ENCODE measurements at places on chromosomes 2 and 18.

DNA sequence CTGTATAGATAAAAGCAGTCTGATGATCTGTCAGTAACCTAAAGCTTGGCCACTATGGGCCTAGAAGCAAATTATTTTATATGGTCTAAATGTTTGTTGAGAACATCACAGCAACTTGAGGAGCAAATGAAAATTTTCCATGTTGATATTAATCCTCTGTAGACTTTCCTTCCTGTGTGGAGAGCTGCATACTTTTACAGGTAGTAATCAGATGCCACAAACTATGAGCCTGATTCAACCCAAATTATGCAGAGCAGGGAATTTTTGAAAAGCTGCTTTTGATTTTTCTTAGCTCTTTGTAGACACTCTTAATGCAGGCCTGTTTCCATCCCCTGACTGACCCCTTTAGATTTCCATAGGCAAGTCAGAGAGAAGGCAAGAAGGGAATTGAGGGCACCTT, 17.3 kb downstream of the PAX3 start:
- DNase-seq, result no peak

DNA sequence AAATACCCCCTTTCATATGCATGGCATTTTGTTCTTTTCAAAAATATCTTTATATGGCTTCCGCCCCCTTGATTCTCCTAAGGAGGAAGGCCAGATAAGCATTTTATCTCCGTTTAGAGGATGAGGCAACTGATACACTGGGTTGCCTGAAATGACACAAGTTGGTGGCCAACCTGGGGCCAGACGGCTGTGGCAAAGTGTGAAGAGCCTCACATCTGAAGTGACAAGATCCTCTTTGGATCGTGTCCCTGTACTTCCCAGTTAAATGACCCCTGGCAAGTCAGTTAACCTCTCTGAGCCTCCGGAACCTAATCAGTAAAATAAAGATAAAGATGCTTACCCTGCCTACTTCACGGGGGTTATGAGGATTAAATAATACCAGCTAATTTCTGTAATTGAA, 4.6 kb downstream of the SETBP1 start:
- DNase-seq, result no peak

- no peak for DNase-seq
These were observed 254.9 kb downstream of the NDUFA10 start for GRCh38 chr2:239770246-239770639.

DNA sequence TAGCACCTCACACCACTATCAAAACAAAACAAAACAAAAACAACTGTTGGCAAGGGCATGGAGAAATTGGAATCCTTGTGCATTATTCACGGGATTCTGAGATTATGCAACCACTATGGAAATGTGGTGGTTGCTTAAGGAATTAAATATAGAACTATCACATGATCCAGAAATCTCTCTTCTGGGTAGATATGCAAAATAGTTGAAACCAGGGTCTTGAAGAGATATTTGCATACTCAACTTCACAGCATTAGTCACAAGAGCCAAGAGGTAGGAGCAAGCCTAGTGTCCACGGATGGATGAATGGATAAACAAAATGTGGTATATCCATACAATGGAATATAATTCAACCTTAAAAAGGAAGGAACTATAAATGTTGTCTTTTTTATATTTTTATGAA, 7.0 kb downstream of the TMEM131 start:
- no peak for DNase-seq

DNA sequence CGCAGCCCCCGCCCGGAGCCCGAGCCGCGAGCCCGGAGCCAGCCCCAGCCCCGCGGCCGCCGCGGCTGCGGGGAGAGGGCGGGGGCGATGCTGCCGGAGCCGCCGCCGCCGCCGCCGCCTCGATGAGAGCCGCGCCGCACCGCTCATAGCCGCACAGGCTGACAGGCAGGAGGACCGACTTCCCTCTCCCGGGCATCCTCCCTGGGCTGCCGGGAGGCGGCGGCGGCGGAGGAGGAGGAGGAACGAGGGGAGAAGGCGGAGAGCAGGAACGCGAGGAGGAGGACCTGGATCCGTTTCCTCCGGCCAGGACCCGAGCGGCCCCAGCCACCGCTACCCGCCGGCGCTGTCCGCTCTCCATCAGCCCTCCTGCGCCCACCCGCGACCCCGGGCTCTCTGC, 370 bp downstream of the KLHL29 start:
- no peak for DNase-seq

DNA sequence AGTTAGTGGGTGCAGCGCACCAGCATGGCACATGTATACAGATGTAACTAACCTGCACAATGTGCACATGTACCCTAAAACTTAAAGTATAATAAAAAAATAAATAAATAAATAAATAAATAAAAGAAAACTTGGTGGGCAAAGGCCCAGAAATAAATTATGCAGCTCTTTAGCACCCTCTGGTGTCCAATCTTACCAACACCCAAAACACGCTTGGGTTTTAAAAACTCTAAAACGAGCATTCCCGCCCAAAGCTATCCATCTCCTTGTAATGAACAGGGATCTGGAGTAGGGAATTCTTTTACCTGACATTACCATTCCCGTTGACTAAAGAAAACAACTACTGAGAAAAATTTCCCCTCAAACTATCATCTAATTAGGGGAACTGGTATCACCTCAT, 2005.9 kb upstream of the CELF4 start:
- DNase-seq, result no peak

DNA sequence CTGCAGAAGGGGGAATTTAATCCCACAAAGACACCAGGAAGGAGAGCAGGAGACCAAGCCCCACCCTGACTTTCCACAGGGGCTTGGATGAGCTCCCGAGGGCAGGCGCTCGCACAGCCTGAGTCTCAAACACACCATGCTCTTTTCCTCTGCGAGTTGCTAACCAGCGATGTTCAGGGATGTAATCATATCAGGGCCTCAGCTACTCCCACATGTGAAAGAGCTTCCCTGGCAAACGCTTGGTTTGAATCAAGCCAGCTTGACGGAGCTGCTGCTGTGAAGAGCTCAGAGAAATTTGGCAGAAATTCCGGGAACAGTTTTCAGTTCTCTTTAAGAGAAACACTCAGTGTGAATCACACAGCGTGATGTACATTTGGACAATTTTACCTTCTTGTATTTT, 385.8 kb downstream of the GALR1 start:
- DNase-seq, result no peak

GRCh38 chr2:238713198-238713826, 134.6 kb upstream of the TWIST2 start:
- DNase-seq, result no peak

DNA sequence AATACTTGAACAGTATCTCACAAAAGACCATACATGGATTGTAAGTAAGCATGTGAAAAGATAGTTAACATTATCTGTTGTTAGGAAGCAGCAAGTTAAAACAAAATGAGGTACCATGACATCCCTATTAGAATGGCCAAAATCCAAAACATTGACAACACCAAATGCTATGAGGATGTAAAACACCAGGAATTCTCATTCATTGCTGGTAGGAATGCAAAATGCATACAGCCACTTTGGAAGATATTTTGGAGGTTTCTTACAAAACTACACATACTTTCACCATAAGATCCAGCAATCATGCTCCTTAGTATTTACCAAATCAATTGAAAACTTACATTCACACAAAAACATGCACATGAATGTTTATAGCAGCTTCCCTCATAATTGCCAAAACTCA, 30.9 kb upstream of the ICOS start:
- no peak for DNase-seq

GRCh38 chr2:236507393-236508085, 62.1 kb upstream of the ACKR3 start:
- peak; percentile 70 for DNase-seq

- no peak for DNase-seq
These were observed 15.4 kb upstream of the DTNA start for GRCh38 chr18:34694591-34695165.

DNA sequence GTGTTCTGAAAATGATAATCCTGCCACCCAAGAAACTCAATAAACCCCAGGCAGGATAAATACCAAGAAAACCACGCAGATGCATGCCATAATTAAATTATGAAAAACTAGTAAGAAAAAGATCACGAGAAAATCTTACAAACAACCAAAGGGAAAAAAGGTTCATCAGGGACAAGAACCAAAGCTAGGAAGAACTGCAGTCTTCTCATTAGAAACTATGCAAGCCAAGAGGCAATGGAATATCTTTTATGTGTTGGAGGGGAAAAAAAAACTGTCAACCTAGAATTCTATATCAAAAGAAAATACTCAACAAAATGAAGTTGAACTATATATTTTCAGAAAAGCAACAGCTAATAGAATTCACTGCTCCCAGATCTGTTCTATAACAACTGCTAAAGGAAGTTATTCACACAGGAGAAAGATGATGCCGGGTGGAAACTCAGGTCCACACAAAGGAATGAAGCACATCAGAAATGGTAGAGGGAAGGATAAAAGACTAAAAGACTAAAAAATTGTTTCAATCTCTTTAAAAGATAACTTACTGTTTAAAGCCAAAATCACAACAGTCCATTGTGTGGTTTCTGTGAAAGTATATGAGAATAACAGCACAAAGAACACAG, 55.0 kb downstream of the NDUFA10 start:
- DNase-seq, result no peak

GRCh38 chr18:31042084-31042405, 497 bp downstream of the DSC3 start:
- no peak for DNase-seq

- DNase-seq, result no peak
These were observed 7.6 kb upstream of the SPDYA start for GRCh38 chr2:28802975-28803429.

DNA sequence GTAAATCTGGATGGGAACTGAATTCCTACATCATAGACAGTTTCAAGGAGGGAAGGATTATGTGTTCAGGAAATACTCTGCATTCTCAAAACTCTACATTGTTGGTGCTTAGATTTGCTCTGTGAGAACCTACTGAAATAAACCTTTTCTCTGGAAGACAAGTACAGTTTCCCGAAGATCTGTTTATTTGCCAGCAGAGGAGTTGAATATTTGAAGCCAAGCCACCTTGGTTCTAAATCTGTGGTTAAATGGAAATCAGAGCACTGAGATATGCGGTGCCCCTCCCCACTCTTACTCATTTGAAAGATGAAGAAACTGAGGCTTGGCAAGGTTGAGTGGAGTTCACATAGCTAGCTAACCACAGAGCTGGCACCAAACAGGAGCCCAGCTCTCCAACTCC, 146.3 kb upstream of the CTAGE1 start:
- no peak for DNase-seq

GRCh38 chr2:151827564-151828142, 568 bp downstream of the ARL5A start:
- peak; percentile 55 for DNase-seq

DNA sequence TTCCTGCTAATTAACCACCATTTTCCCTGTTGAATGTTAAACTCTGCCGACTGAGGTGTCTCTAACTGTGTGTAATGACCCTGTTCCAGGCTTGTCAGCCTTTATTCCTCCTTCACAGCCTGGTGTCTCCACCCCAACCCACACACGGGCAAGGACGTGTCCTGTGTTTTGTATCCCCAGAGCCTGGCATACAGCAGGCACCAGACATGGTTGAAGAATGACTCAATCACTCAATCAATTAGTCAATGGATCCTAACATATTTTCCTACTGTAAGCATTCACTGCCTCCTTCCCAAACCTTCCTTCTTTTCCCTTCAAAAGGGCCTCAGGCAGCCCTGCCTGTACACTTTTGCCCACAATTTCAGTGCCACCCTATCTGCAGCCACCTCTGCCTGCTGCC, 2.7 kb upstream of the TNS1 start:
- no peak for DNase-seq

- DNase-seq, result no peak
These were observed 123.6 kb downstream of the MTX2 start for GRCh38 chr2:176392744-176393414.

DNA sequence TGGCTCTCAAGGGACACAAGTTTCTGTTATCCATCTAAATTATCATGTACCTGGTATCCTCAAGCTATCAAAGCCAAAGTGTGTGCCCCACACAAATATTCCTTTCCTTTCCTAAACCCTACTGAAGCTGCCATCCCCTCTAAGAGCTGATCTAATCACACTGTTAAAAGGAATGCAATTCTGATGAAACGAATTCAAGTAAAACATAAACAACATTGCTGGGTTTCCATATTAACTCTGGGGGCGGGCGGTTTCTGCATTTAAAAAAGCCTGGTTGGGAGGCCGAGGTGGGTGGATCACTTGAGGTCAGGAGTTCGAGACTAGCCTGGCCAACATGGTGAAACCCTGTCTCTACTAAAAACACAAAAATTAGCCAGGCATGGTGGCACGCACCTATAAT, 41.9 kb upstream of the PCBP1 start:
- DNase-seq, result no peak

DNA sequence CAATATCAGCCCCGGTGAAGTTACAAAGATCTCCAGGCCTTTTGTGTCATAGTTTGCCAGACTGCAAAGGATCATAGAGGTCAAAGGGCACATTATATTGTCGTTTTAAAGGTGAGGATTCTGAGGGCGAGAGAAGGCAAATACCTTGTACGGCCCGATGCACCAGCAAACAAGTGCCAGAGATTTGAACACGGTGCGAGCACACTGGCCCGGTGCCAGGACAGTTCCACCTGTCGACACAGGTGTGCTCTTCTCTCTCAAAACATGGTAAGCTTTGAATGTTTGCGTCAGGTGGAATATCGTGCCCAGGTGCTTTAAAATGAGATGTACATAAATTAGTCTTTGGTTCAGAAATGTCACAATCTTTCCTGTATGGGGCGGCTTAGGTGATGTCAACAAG, 776.1 kb upstream of the ID2 start:
- DNase-seq, result no peak

DNA sequence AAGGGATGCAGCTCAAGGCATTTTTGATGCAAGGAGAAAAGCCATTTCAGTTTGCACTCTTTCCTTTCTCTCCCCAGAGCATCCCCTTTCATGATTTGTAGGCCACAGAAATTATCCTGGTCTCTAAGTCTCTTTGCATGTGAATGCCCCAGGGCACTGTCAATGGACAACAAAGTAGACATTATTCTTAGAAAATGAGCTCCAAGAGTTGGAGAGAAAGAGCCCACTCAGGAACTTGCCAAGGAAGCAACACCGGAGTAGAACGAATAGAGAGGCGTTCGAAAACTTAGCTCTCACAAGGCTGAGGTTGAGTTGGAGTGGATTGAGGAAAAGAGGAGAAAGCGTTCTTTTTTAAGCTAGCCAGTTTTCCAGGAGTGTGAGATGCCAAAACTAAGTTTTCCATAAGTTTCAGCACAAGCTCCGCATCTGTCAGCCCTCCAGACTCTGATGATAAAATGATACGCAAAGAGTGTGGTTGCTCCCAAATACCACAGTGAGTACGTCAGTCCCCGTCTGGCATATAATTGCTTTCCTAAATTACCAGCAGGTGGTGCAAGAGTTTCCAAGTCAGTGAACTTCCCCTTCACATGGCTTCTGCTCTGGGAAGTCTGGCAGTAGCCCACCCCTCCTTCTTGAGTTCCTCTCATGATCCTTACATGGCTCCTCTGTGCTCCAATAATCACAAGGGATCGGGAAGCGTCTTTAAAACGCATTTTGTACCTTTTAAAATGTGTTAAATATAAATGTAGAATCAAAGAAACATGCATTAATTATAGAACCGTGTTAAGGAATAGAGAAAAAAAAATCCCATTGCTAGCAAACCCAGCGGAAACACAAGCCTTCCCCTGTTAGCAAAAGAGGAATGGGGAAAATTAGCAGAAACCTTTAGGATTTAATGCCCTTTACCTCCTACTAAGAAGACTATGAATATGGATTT, 1060.6 kb upstream of the FANCL start:
- DNase-seq, result no peak
